ENCODE measurements at places on chromosomes 6 and 20.

- no peak for DNase-seq
Observed at GRCh38 chr6:2942914-2943563, 28.3 kb downstream of the SERPINB6 start.

GRCh38 chr6:1391800-1392309 lies 2.5 kb downstream of the FOXF2 start:
- no peak for DNase-seq

DNA sequence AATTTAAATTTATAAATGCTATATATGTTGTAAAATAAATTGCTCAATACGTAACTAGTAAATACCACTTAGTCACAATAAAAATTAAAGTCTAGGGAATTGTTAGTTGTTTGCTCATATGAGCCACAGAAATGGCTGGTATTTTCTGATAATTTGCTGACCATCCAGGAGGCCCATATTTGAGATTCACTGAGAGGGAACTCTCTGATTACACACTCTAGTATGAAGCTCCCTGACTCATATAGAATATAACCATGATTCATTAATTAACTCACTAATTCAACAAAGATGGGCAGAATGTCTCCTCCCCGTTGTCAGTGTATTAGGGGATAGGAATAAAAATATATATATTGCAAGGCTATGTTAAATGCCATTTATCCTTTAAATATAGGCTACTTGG lies 46.6 kb upstream of the TMEM30A start:
- no peak for DNase-seq

DNA sequence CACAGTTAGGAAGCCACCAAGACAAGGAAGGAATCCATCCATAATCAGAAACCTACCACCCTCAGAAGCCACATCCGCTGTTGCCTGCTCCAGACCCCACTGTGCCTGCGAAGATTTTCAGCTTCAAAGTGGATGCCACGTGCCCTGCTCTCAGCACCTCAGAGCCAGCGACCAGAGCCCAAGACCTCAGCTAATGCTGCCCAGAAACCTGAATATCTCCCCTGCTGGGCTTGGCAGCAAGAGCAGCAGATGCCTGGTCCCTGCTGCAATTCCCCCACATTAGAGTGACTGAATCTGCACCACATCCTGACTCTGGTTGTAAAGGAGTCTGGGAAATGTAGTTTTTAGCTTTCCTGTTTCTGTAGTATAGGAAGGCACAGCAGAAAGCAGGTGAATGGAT lies 10.7 kb upstream of the ULBP3 start:
- DNase-seq: no peak

- no peak for DNase-seq
Observed at GRCh38 chr20:40339661-40340449, 349.2 kb downstream of the MAFB start.

DNA sequence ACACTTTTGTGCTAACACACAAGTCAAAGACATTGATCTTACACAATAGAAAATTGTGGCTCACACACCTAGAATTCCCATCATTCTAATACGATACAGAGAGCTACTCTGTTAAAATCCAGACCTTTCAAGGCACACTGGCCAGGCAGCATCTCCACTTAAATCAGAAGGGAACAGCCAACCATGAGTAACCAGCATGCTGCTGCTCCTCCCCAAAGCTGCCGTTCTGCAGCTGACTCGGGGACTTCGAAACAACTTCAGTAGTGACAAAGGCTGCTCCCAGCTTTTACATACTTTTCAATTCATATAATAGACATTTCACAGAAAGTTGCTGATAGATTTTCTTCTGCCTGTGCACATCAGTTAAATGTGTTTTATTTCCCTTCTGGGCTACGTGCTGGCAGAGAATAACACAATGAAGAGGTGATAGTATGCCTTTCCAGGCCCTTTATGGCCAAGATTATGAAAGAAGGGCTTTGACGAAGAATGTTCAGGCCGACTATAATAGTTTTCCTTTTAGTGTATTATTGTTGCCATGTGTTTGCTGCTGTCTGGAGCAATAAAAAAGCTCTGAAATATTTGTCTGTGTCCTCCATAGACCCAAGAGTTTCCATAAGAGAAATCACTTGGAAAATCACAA lies 159.0 kb downstream of the GMDS start:
- DNase-seq: no peak

DNA sequence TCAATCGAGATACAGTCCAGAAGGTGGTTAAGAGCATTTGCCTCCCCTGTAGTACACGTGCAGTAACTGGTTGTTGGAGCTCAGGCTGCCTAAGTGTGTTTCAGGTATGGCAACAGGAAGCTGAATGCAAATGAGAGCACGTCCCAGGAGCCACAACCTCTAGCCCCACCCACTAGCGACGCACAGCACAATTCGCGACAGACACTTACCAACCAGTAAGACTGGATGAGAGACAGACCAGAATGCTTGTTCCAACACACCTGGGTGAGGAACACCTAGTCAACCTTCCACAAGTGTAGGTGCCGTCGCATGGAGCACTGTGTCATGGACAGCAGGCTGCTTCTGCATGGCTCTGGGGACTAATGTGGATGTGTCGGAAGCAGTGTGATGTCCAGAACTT lies 7.2 kb upstream of the SERPINB1 start:
- no peak for DNase-seq

- no peak for DNase-seq
Observed at GRCh38 chr20:43386878-43387277, 70.8 kb upstream of the SRSF6 start.
